ENCODE measurements at places on chromosomes 13 and 19. TPM values are rescaled to one million over a fixed set of nuclear protein-coding genes. Genes with fewer than 3 reads are reported as not detected.

Gene CACTIN
- polyA plus RNA-seq, result 9.4 TPM

Gene RASA3
- 34.1 TPM for polyA plus RNA-seq

Gene CYP2A7
- not detected for polyA plus RNA-seq

Gene FNDC3A
- polyA plus RNA-seq, result 44.7 TPM

Gene ZNF541
- 0.02 TPM for polyA plus RNA-seq

Gene MEDAG
- polyA plus RNA-seq, result 18.9 TPM

Gene URAD
- polyA plus RNA-seq, result not detected

Gene FLT3LG
- polyA plus RNA-seq, result 4.4 TPM

GRCh38 chr13:41497436-41497835 is 40.1 kb downstream of the RGCC start:
- no peak overlapping the region for H3K27ac ChIP-seq
- no peak for DNase-seq
- H3K36me3 ChIP-seq, result no peaks in the 10 kb centered on the region
- no peaks in the 10 kb centered on the region for H3K27me3 ChIP-seq
- H3K4me1 ChIP-seq, result peaks cover 5% of the 10 kb centered on the region

GRCh38 chr19:50639121-50640112 is at the start of gene SYT3:
Gene SYT3, minus strand, starts transcription at chr19:50639881. Its CDS starts 2,470 bp downstream, at chr19:50637411.
- H3K27ac ChIP-seq, result no peak within 1 kb of the TSS
- H3K27me3 ChIP-seq, result no peaks in the 10 kb centered on the region
- H3K4me3 ChIP-seq, result no peak within 1 kb of the TSS
- no peaks in the 10 kb centered on the region for H3K36me3 ChIP-seq

GRCh38 chr13:29924482-29925350 is 74.3 kb upstream of the UBL3 start:
- H3K4me3 ChIP-seq, result no peak overlapping the region
- DNase-seq, result peak; percentile 89
- peak overlapping the region; percentile 72 for H3K27ac ChIP-seq
- H3K4me1 ChIP-seq, result peaks cover 21% of the 10 kb centered on the region
- H3K36me3 ChIP-seq, result no peaks in the 10 kb centered on the region
- no peaks in the 10 kb centered on the region for H3K27me3 ChIP-seq

- no peak for DNase-seq
- no peaks in the 10 kb centered on the region for H3K27me3 ChIP-seq
- no peak overlapping the region for H3K27ac ChIP-seq
- no peak overlapping the region for H3K4me3 ChIP-seq
- H3K4me1 ChIP-seq, result peaks cover 5% of the 10 kb centered on the region
- H3K36me3 ChIP-seq, result peaks cover 2% of the 10 kb centered on the region
Measured at GRCh38 chr13:21006141-21007005, 55.0 kb downstream of the LATS2 start.

GRCh38 chr13:38141792-38142191 is 207.9 kb upstream of the UFM1 start:
- no peak overlapping the region for H3K27ac ChIP-seq
- H3K4me3 ChIP-seq, result no peak overlapping the region
- H3K36me3 ChIP-seq, result no peaks in the 10 kb centered on the region
- DNase-seq, result no peak
- H3K27me3 ChIP-seq, result no peaks in the 10 kb centered on the region

DNA sequence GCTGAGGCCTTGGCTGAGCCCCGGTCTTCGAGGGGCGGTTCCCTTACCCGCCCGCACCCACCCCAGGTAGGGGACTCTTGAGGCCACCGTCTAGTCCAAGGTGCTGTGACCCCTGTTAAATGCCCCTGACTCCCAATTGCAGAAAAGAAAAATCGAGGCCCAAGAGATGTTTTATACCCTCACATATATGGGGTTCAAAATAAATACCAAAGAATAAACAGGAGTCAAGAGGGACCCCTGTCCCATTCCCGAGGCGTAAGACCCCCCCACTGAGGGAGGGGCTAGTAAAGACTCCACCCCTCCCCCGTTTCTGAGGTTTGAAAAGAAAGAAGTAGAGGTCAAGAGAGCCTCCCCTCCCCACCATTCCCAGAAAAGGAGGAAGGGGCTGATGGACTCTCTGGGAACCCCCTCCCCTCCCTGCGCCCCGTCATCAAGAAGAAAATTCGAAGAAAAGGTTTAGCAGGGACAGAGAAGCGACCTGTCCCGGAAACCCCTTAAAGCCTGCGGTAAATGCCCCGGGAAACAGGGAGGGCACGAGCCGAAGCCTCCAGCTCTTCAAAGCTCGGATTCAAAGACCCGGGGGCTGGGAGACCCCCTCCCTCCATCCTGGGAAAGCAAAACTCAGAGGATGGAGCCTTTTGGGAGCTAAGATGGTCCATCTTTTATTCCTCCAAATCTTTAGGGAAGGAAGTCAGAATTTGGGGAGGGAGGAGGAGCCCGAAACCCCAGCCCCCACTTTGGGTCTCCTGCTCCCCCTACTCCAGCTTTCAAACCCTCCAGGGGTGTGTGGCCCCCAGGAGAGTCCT is 755 bp upstream of the RAB3A start:
- DNase-seq, result no peak
- peaks cover 21% of the 10 kb centered on the region for H3K4me1 ChIP-seq
- H3K27me3 ChIP-seq, result no peaks in the 10 kb centered on the region
- peaks cover 5% of the 10 kb centered on the region for H3K36me3 ChIP-seq

GRCh38 chr13:26041444-26041843 is 10.4 kb downstream of the SHISA2 start:
- H3K4me3 ChIP-seq, result no peak overlapping the region
- no peaks in the 10 kb centered on the region for H3K4me1 ChIP-seq
- no peaks in the 10 kb centered on the region for H3K36me3 ChIP-seq
- no peak overlapping the region for H3K27ac ChIP-seq
- H3K27me3 ChIP-seq, result no peaks in the 10 kb centered on the region
- DNase-seq, result no peak

- H3K4me3 ChIP-seq, result no peak overlapping the region
- no peak overlapping the region for H3K27ac ChIP-seq
- H3K27me3 ChIP-seq, result no peaks in the 10 kb centered on the region
- no peak for DNase-seq
- peaks cover 4% of the 10 kb centered on the region for H3K4me1 ChIP-seq
- H3K36me3 ChIP-seq, result no peaks in the 10 kb centered on the region
Measured at GRCh38 chr19:2261438-2262172, 5.4 kb upstream of the JSRP1 start.

GRCh38 chr13:33003458-33004019 is 12.7 kb upstream of the KL start:
- H3K27ac ChIP-seq, result no peak overlapping the region
- no peak overlapping the region for H3K4me3 ChIP-seq
- DNase-seq, result no peak
- H3K4me1 ChIP-seq, result no peaks in the 10 kb centered on the region

- no peak overlapping the region for H3K27ac ChIP-seq
- no peaks in the 10 kb centered on the region for H3K4me1 ChIP-seq
- peak; percentile 10 for DNase-seq
- H3K4me3 ChIP-seq, result no peak overlapping the region
- no peaks in the 10 kb centered on the region for H3K36me3 ChIP-seq
- H3K27me3 ChIP-seq, result no peaks in the 10 kb centered on the region
Measured at GRCh38 chr13:91482427-91482826, 84.0 kb downstream of the GPC5 start.

DNA sequence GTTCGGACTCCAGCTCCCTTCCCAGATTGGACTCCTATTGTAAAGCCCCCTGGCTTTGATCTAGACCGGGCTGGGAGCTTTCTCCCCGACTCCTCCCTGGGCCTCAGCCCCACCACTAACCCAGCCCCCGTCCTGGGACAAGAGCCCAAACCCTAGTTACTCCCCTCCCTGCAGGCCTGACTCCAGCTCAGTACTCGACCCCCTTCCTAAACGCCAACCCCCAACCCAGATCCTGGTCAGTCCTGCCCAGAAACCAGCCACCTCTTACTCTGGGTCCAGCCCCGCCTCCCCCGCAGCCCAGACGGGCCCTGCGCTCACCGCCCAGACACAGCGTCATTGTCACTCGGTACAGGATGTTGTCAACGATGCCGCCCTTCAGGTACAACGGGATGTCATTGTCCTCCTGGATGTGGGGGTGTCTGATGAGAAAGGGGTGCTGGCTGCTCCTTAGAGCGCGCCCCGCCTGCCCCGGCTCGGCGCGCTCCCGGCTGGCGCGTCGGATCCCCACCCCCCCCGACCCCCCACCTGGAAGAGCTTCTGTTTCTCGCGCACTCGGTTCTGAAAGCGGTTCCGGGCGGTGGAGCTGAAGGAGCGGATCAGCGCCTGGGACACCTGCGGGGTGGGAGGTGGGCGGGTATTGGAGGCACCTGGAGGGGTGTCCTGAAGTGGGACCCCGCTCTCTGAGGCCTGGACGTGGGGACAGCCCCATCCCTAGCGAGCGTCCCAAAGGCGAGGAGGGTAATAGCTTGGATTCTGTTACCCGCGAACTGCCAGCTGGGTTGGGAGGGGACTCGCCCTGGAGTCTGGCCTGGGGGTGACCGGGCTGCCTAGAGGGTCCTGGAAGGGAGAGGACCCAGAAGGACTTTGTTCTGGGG is 866 bp downstream of the COX7A1 start:
- peaks cover 16% of the 10 kb centered on the region for H3K36me3 ChIP-seq
- no peaks in the 10 kb centered on the region for H3K27me3 ChIP-seq
- peak overlapping the region; percentile 61 for H3K27ac ChIP-seq

DNA sequence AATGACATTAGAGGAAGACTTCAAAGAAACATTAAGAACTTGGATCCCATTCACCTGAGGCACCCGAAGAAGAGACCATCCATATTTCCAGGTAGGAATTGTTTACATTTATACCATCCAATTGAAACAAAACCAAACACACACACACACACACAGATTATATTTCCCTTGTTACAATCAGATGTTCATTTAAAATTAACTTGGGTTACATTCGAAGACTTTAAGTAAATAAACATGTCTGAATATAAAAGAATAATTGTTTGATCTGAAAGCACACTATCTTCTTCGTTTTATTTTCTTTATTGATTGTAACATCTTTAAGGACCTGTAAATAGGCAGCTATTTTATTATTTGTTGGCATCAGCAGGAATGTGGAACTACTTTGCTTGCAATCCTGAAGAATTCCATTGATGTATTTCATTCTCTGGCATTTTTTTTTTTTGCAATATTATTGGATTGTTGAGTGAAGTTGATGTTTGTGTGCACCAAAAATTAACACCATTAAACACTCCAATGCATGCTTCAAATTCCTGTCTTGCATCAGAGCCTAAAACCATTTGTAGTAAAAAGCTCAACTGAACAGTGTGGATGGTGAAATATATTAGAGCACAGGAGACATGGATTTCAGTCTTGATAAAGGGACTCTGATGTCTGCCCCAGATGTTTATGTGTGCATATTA is 85.3 kb upstream of the FRY start:
- H3K4me1 ChIP-seq, result peaks cover 26% of the 10 kb centered on the region
- peak; percentile 33 for DNase-seq
- H3K27ac ChIP-seq, result no peak overlapping the region
- no peak overlapping the region for H3K4me3 ChIP-seq
- no peaks in the 10 kb centered on the region for H3K36me3 ChIP-seq

GRCh38 chr19:48424694-48425219 is 21.0 kb upstream of the GRWD1 start:
- no peaks in the 10 kb centered on the region for H3K27me3 ChIP-seq
- H3K4me3 ChIP-seq, result no peak overlapping the region
- peak; percentile 80 for DNase-seq
- peak overlapping the region; percentile 59 for H3K27ac ChIP-seq
- no peaks in the 10 kb centered on the region for H3K36me3 ChIP-seq

- no peak overlapping the region for H3K4me3 ChIP-seq
- H3K27me3 ChIP-seq, result no peaks in the 10 kb centered on the region
- no peak for DNase-seq
- no peaks in the 10 kb centered on the region for H3K4me1 ChIP-seq
Measured at GRCh38 chr19:55907746-55908145, 24.4 kb downstream of the NLRP13 start.

DNA sequence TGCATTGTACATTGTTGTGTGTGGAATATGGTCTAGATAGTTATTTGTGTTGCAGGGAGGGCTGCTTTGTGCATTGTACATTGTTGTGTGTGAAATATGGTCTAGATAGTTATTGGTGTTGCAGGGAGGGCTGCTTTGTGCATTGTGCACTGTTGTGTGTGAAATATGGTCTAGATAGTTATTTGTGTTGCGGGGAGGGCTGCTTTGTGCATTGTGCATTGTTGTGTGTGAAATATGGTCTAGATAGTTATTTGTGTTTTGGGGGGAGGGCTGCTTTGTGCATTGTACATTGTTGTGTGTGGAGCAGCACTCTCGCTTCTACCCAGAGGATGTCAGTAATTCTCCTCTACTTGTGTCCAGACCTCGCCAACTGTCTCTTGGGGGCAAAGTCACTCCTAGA is 36.3 kb upstream of the ZNF835 start:
- no peak overlapping the region for H3K4me3 ChIP-seq
- no peaks in the 10 kb centered on the region for H3K27me3 ChIP-seq
- no peak overlapping the region for H3K27ac ChIP-seq
- H3K4me1 ChIP-seq, result no peaks in the 10 kb centered on the region
- no peak for DNase-seq

- no peaks in the 10 kb centered on the region for H3K27me3 ChIP-seq
- no peaks in the 10 kb centered on the region for H3K36me3 ChIP-seq
- H3K4me3 ChIP-seq, result no peak overlapping the region
- no peak overlapping the region for H3K27ac ChIP-seq
Measured at GRCh38 chr13:108044954-108045353, 170.4 kb downstream of the LIG4 start.

DNA sequence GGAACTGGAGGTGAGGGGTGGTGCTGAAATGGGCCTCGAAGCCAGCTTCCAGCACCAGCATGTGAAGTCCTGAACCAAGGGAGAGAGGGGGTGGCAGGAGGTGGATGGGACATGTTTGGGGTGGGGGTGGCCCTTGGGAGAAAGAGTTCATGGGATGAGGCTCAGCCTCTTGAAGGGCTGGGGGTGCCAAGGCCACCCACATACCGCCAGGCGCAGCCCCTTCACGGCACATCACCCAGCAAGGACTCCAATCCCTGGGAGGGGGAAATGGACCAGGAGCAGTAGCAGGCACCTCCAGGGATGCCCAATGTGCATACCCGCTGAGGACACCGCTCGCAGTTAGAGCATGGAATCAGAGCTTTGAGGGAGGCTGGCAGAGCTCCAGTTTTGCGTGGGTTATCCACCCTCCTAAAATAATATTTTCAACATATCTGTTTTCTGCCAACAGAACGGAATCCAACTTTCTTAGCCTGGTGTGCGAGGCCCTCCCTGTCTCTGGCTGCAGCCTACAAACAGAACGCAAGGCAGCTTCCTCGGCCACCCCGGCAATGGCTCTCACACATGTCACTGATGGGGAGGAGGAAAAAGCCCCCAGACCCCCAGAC is 140.5 kb upstream of the VSTM2B start:
- H3K4me3 ChIP-seq, result no peak overlapping the region
- no peak for DNase-seq
- H3K27ac ChIP-seq, result no peak overlapping the region
- H3K36me3 ChIP-seq, result no peaks in the 10 kb centered on the region
- no peaks in the 10 kb centered on the region for H3K4me1 ChIP-seq

DNA sequence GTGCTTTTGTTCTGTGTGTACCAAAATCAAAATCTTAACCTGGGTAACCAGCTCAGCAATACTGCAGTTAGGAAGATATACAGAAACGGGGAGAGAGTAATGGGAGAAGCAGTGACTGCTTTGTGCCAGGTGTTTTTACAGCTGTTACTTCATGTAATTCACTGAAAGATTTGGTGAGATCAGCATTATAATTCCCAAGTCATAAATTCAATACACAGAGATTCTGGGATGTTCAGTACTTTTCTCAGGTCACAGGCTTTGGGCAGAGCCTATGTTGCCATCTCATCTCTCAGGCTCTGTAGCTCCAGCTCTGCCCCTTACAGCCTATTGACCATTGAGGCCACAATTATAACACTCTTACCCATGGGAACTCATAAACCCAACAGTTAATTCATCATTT is 138.5 kb downstream of the ZAR1L start:
- peaks cover 1% of the 10 kb centered on the region for H3K36me3 ChIP-seq
- H3K4me3 ChIP-seq, result no peak overlapping the region
- H3K27ac ChIP-seq, result no peak overlapping the region
- no peak for DNase-seq
- H3K27me3 ChIP-seq, result no peaks in the 10 kb centered on the region
